ENCODE measurements at places on chromosomes 1 and 21.

GRCh38 chr1:15507278-15507677, 16.7 kb downstream of the CASP9 start:
- no peak for DNase-seq

GRCh38 chr1:179091691-179092165, 9.9 kb downstream of the TOR3A start:
- DNase-seq = no peak

- no peak for DNase-seq
These were observed 34.0 kb downstream of the TBCE start for GRCh38 chr1:235401251-235401650.

- DNase-seq = no peak
These were observed 146.8 kb downstream of the CASZ1 start for GRCh38 chr1:10649517-10650201.

- DNase-seq = no peak
These were observed 162.6 kb downstream of the TNR start for GRCh38 chr1:175580841-175581240.

- no peak for DNase-seq
These were observed 3.2 kb downstream of the CTSE start for GRCh38 chr1:206020393-206021007.

- no peak for DNase-seq
These were observed 38.0 kb upstream of the ANGPTL7 start for GRCh38 chr1:11151114-11151513.

- no peak for DNase-seq
These were observed 121.1 kb downstream of the EVI5 start for GRCh38 chr1:92663775-92664174.
